ENCODE measurements at places on chromosomes 1 and 21. TPM values are rescaled to one million over a fixed set of nuclear protein-coding genes. Genes with fewer than 3 reads are reported as not detected.

GRCh38 chr1:234845097-234845660, 235.2 kb upstream of the IRF2BP2 start:
- no peak for DNase-seq

DNA sequence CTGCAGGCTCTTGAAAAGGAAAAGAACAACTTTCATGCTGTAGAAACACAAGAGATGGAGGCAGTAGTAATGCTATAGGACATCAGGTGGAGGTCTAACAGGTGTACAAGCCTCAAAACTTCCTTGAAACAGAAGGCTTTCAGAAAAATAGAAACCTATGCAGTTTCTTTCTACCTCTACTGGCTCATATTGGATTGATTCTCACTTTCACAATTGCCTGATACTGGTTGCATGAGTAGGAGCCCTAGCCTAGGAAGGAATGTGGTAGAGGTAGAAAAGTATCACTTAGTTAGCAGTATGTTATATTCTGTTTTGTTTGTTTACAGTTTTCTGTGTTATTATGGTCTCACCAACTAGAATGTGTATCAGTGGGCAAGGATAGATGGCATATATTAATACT, 175.4 kb upstream of the GORAB start:
- no peak for DNase-seq

DNA sequence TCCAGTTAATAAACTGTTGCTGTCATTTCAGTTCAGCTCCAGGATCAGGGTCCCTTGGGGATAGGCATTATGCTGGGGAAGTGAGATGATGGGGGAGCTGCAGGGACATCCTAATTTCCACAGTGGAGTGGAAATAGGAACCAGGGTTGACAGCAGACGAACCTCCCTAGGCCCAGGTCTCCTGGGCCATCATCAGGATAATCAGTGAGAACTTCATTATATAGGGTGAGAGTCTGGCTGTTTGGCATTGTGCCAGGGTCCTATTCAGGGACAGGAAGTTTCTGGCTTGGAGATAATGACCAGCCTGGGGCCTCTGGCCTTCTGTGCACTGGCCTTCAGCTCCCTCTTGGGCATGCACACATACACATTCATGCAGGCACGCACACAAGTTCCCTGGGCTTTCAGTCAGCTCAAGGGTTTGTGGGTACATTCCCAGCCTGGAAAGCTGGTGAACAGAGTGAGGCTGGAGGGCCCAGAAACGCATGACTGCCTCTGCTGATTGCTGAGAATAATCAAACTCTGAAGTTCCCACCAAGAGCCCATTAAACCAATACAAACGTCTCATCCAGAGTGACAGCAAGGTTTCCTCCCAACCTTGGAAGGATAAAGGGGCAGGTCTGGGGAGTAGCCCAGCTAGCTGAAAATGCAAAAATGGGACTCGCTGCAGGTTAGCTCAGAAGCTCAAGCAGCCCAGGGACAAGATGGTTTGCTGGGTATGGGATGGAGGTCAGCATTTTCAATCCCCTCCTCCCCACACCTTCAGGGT, 13.9 kb upstream of the LRIG2 start:
- DNase-seq: no peak

GRCh38 chr1:218351391-218352074, 6.4 kb downstream of the TGFB2 start:
- DNase-seq: no peak

GRCh38 chr1:159973350-159973940, 19.4 kb upstream of the SLAMF9 start:
- DNase-seq: no peak

- DNase-seq: no peak
These were observed 63.8 kb upstream of the PRDX6 start for GRCh38 chr1:173413271-173413707.

GRCh38 chr1:99098589-99098988, 93.9 kb upstream of the PLPPR5 start:
- no peak for DNase-seq

Gene TAS1R2
- not detected for polyA plus RNA-seq

Gene FCRL1
- polyA plus RNA-seq: 0.25 TPM

Gene CBR1
- 20.8 TPM for polyA plus RNA-seq

Gene LENEP
- polyA plus RNA-seq: not detected

Gene VHLL
- not detected for polyA plus RNA-seq

Measured in forelimb muscle (tissue), 1 donor.